ENCODE measurements at places on chromosomes 5 and 9.

- no peaks in the 10 kb centered on the region for H3K27me3 ChIP-seq
- H3K4me1 ChIP-seq: peaks cover 54% of the 10 kb centered on the region
- H3K4me3 ChIP-seq: peak overlapping the region; percentile 2
- peaks cover 84% of the 10 kb centered on the region for H3K36me3 ChIP-seq
These were observed 130.3 kb downstream of the CDC42SE2 start for GRCh38 chr5:131394128-131394527.

DNA sequence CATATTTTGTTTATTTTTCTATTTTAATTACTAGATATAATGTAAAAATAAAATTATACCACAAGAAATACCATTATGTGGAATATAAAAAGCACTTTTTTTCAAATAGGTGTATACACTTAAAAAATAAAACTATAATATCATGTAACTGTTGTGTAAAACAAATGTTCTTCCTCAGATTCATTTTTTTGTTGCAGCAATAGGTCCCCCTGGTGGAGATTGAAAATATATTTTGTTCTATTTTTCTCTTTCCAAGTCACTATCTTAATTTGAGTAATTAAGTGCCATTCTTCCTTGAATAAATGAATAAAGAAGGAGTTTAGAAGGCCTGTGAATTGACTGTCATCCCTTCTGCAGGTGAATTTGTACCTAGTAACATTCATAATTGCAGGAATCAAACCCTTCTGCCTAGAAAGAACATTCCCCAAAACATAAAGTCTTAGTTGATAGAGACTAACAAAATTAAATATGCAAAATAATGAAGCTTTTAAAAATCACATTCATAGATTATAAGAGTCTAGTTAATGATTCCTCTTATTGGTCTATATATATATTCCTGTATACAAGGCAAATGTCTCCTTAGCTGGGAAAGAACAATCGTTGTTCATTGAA, 23.4 kb downstream of the CETN3 start:
- DNase-seq: no peak
- H3K4me3 ChIP-seq: no peak overlapping the region
- H3K4me1 ChIP-seq: no peaks in the 10 kb centered on the region
- no peaks in the 10 kb centered on the region for H3K27me3 ChIP-seq
- H3K27ac ChIP-seq: no peak overlapping the region

- no peaks in the 10 kb centered on the region for H3K36me3 ChIP-seq
- no peak for DNase-seq
- H3K4me1 ChIP-seq: no peaks in the 10 kb centered on the region
- no peaks in the 10 kb centered on the region for H3K27me3 ChIP-seq
- H3K27ac ChIP-seq: no peak overlapping the region
- H3K4me3 ChIP-seq: no peak overlapping the region
These were observed 18.4 kb upstream of the RARS1 start for GRCh38 chr5:168467755-168468330.

DNA sequence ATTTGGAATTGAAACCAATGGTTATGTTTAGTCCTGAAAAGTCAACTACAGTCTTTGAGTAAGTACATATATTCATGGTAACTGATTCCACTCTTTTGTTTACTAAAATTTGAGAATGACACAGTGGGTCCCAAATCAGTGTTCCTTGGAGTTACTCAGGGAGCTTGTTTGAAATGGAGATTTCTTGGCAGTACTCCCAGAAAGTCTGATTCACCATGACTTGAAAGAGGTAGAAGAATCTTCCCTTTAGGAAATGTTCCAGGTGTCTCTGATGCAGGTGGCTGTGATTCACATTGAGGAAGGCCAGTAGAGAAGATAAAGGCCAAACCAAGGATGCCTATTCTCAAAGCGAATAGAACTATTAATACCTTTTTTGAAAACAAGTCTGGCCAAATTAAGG, 1078.3 kb downstream of the CDH12 start:
- no peaks in the 10 kb centered on the region for H3K36me3 ChIP-seq
- H3K4me3 ChIP-seq: no peak overlapping the region
- H3K27me3 ChIP-seq: no peaks in the 10 kb centered on the region
- H3K4me1 ChIP-seq: no peaks in the 10 kb centered on the region
- DNase-seq: no peak

- no peaks in the 10 kb centered on the region for H3K4me1 ChIP-seq
- no peaks in the 10 kb centered on the region for H3K36me3 ChIP-seq
- no peaks in the 10 kb centered on the region for H3K27me3 ChIP-seq
- DNase-seq: no peak
- H3K27ac ChIP-seq: no peak overlapping the region
- no peak overlapping the region for H3K4me3 ChIP-seq
These were observed 52.9 kb downstream of the ZNF462 start for GRCh38 chr9:106915851-106916250.

GRCh38 chr5:82772281-82772680, 304.9 kb downstream of the TMEM167A start:
- H3K4me3 ChIP-seq: no peak overlapping the region
- no peak overlapping the region for H3K27ac ChIP-seq
- no peaks in the 10 kb centered on the region for H3K36me3 ChIP-seq
- no peak for DNase-seq
- no peaks in the 10 kb centered on the region for H3K27me3 ChIP-seq
- no peaks in the 10 kb centered on the region for H3K4me1 ChIP-seq

DNA sequence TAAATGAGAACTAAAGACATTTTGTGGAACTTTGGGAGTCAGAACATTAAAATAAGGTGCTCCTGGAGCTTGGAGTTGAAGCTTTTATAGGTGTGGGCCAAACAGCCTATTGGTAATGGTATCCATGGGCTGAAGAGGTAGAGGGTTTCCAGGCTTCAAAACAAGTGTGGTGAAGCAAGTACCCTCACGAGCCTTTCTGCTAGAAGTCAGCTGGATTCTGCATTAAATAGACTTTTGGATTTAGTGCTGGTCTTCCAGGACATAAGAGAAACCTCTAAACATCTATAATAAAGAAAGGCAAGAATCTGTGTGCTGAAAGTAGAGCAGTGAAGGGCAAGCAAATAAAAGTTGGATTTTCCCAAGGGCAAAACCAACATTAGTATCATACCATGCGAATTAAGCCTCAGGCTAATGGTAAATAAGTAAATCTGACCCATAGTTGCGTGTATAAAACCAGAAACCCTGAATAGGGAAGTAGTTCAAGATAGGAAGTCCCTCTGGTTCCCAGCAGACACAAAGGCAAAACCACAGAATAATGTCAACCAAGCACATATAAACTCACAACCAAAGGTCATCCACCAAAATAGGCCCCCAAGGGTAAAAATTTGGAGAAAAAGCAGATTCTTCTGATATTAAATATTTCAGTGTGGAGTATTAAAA, 306.3 kb downstream of the TLE4 start:
- no peaks in the 10 kb centered on the region for H3K27me3 ChIP-seq
- H3K27ac ChIP-seq: no peak overlapping the region
- no peaks in the 10 kb centered on the region for H3K36me3 ChIP-seq
- H3K4me1 ChIP-seq: peaks cover under 1% of the 10 kb centered on the region
- peak; percentile 50 for DNase-seq
- H3K4me3 ChIP-seq: no peak overlapping the region

- H3K27me3 ChIP-seq: no peaks in the 10 kb centered on the region
- no peaks in the 10 kb centered on the region for H3K36me3 ChIP-seq
- H3K27ac ChIP-seq: no peak overlapping the region
- no peak for DNase-seq
- no peaks in the 10 kb centered on the region for H3K4me1 ChIP-seq
- H3K4me3 ChIP-seq: no peak overlapping the region
These were observed 205.8 kb downstream of the TMEM38B start for GRCh38 chr9:105900123-105900522.

DNA sequence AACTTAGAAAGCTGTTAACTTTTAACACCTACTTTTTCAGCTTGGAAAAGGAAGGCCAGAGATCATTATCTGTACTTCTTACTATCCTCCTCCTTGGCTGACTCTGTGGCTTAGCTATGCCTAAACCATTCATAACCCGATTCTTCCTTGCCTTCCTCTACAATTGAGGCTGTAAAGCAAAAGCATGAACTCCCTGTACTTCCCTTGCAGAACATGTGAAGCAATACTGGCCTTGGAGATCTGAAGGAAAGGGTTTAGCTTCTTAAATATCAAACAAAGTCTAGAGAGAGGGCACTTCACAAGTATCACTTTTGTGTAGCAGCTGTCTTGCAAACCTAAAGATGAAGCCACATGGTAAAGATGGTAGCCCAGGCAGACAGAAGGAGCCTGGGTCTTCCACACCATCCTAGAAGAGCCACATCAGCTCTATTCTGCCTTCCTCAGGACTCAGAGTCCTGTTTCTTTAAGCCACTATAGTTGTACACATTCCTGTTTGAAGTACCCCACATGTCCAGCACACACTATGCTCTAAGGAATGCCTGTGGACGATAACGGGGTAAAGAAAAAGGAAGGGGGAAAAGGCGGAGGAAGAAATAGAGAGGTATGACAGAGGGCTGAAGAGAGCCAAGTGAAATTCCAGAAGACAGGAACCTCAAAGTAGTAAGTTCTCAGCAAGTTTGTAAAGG, 169.2 kb downstream of the SLIT3 start:
- no peaks in the 10 kb centered on the region for H3K27me3 ChIP-seq
- no peak overlapping the region for H3K4me3 ChIP-seq
- H3K36me3 ChIP-seq: no peaks in the 10 kb centered on the region
- no peak for DNase-seq

GRCh38 chr5:6686915-6687409, 26.3 kb upstream of the TENT4A start:
- no peaks in the 10 kb centered on the region for H3K36me3 ChIP-seq
- no peak overlapping the region for H3K27ac ChIP-seq
- peaks cover 12% of the 10 kb centered on the region for H3K27me3 ChIP-seq
- DNase-seq: no peak

- H3K4me3 ChIP-seq: no peak overlapping the region
- H3K27me3 ChIP-seq: no peaks in the 10 kb centered on the region
- H3K36me3 ChIP-seq: no peaks in the 10 kb centered on the region
- no peak for DNase-seq
- H3K4me1 ChIP-seq: no peaks in the 10 kb centered on the region
These were observed 3.9 kb upstream of the SPINK1 start for GRCh38 chr5:147835386-147835798.

DNA sequence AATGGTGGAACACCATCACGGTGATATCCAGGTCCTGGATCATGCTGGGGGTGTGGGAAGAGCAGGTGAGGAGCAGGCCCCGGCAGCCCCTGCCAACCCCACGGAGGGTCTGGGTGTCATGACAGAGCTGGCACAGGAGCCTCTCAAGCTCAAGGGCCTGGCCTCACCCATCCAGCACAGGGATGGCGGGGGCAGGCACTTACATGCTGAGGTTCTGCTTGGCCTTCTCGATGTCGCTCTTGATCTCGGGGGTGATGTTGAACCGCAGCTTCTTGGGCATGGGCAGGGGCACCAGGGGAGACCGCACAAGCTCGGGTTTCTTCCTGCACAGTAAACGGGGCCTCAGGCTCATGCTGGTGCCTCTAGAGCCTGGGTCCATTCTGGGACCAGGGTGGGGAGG, 12.3 kb downstream of the CRAT start:
- no peaks in the 10 kb centered on the region for H3K4me1 ChIP-seq
- DNase-seq: no peak
- H3K27me3 ChIP-seq: no peaks in the 10 kb centered on the region
- no peak overlapping the region for H3K27ac ChIP-seq

DNA sequence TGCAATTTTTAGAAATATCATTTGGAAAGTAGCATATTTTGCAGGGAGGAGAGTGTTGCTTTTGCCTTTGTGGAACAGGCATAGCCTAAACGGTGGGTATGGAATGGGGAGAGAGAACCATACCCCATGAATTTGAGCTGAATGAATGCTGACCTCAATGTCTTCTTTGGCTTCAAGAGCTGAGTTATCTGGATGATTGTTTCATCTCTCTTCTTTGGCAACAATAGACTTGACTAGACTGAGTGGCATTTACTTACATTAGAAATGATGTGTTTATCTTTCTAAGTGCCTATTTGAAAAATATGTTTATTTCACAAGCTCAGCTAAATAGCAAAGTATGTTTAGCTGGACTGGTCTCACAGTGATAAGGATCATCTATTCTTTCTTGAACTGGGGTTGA, 42.8 kb downstream of the SPEF2 start:
- no peak overlapping the region for H3K4me3 ChIP-seq
- DNase-seq: no peak
- no peak overlapping the region for H3K27ac ChIP-seq

GRCh38 chr9:99809586-99810319, 11.9 kb upstream of the NR4A3 start:
- H3K36me3 ChIP-seq: no peaks in the 10 kb centered on the region
- H3K27me3 ChIP-seq: no peaks in the 10 kb centered on the region
- no peak overlapping the region for H3K27ac ChIP-seq

GRCh38 chr5:122258840-122259239, 53.2 kb upstream of the SNCAIP start:
- H3K4me3 ChIP-seq: no peak overlapping the region
- H3K27me3 ChIP-seq: no peaks in the 10 kb centered on the region
- no peak for DNase-seq
- no peaks in the 10 kb centered on the region for H3K4me1 ChIP-seq
- H3K36me3 ChIP-seq: no peaks in the 10 kb centered on the region
- H3K27ac ChIP-seq: no peak overlapping the region

GRCh38 chr9:100129772-100130171, 30.7 kb downstream of the INVS start:
- no peak for DNase-seq
- no peak overlapping the region for H3K4me3 ChIP-seq
- H3K36me3 ChIP-seq: peaks cover 15% of the 10 kb centered on the region
- H3K4me1 ChIP-seq: no peaks in the 10 kb centered on the region
- no peaks in the 10 kb centered on the region for H3K27me3 ChIP-seq

- H3K27ac ChIP-seq: peak overlapping the region; percentile 77
- H3K4me3 ChIP-seq: peak overlapping the region; percentile 27
- peak; percentile 90 for DNase-seq
- no peaks in the 10 kb centered on the region for H3K36me3 ChIP-seq
These were observed 6.3 kb upstream of the GARIN3 start for GRCh38 chr5:157172403-157172802.

DNA sequence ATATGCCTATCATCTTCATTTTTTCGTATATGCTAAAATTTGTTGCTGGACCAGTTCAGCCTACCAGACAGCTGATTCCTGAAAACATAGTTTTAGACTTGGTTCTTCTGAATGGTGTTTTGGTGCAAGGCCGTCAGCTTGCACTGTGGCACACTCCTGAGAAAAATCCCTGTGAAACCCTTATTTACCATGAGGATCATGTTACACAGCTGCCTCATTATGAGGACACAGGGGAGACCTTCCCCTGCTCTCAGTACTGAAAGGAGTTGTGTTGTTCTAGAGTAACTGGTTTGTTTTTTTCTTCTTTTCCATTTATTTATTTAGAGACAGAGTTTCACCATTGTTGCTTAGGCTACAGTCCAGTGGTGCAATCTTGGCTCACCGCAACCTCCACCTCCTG, 37.6 kb downstream of the MAST4 start:
- no peak overlapping the region for H3K4me3 ChIP-seq
- no peaks in the 10 kb centered on the region for H3K4me1 ChIP-seq
- H3K27me3 ChIP-seq: no peaks in the 10 kb centered on the region
- DNase-seq: no peak
- H3K27ac ChIP-seq: no peak overlapping the region
- H3K36me3 ChIP-seq: no peaks in the 10 kb centered on the region
